GM13977 (cell line): ENCODE measurements at places on chromosomes 2 and 18.

DNA sequence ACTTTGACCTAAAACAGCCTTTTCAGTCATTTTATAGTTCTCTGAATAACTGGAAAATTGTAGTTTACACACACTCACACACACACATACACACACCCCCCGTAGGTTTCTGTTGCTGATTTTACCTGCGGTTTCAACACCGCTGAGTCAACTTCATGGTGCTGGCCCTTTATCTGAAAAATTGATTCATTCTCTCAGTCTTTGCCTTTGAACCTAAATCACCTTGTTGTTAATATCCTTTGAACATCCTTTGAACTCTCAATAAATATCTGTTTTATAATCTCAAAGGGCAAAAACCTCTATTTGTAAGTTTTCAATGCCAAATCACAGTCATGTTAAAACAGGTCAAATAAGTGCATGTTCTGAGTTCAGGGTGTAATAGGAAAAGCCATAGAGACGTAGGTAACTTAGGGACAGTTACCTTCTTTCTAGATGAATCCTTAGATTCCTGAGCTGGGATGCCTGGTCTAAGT lies 109.0 kb upstream of the BZW1 start:
- DNase-seq = no peak

DNA sequence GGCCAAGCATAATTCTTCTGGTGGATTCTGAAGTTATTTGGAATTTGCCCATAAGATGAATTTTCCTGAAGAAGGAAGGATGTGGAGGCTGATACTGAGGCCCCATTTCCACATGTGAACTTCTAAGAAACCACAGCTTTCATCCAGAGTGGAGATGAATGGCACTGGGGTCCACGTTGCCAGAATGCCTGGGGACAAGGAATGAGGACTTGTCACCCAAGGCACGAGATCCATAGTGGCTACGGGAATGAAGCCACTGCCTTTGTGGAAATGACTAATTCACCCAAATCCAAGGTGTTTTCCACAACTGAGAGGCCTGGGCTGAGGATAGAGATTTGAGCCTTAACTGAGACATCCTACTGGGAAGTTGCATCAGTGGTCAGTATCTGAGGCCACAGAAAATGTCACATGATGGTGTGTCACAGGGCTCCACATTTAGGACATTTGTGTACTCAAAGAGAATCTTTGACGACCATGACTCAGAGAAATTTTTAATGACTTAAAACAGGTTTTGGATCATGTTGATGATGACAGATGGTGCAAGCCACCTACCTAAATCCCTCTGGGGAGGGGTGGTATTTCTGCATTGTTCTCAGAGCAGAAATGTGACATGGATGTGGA lies 286.1 kb downstream of the SOX11 start:
- no peak for DNase-seq

DNA sequence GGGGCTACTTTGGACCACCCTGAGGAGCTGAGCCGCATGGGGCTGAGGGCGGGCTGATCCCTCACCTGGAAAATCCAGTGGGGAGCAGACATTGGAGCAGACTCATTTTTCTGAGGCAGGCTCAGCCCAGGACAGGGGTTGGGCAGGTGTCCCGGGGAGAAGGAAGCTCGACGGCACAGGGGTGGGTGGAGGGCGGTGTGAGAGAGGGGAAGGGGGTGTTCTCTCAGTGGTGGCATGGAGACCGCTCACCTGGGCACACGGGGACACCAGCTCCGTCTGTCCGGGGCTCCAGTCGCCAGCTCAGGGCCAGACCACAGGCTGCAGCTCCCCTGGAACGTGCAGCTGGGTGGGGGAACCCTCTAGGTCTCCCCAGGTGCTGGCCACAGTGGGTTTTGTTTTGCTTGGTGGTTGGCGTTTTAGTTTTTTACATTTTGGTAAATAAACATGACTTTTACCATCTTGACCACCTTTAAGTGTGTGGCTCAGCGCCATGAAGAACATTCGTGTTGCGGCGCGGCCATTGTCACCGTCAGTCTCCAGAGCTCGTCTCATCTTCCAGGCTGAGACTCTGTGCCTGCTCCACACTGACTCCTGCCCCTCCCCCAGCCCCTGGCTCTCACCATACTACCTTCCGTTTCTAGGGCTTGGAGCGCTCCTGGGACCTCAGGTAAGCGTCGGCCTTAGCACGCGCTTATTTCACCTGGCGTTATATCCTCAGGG lies 4.3 kb upstream of the MAB21L4 start:
- no peak for DNase-seq

DNA sequence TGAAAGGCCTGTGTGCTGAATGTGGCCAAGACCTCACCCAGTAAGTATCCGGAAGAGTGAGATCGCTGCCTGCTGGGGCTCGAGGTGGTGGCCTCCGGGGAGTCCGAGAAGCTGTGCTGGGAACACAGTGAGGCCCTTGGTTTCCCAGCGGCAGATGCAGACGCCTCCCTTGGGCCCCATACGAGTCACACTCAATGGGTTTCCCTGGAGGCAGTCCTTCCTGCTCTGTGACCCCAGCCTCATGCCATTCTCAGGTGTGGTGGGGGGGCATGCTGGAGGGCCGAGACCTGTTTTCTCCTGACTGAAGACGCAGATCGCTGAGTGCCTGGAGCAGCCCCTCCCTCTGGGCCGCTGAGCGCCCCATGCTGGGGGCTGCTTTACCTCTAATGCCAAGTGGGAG lies 15.7 kb downstream of the CTDP1 start:
- DNase-seq = no peak
